ENCODE measurements at places on chromosomes 5 and 9. TPM values are rescaled to one million over a fixed set of nuclear protein-coding genes. Genes with fewer than 3 reads are reported as not detected.
A peak's percentile ranks its signal among the peaks of the same experiment; 100 is the strongest.

Gene ARHGEF37
- total RNA-seq, result 2.3 TPM

DNA sequence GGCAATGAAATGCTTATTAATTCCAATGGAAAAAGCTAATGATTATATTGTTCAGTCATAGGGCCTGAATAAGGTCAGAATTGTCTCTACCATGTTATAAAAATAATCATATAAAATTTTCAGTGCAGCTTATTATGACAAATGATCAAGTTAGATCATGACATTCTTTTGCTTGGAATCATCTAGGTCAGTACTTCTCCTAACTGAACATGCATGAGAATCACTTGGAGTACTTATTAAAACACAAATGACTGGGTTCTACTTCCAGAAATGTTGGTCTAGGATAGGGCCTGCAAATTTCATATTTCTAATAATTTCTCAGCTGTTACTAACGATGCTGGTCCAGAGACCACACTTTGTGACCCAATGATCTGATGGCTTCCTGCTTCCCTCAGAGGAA lies 806.0 kb upstream of the ZNF608 start:
- H3K27me3 ChIP-seq, result no peaks in the 10 kb centered on the region
- H3K4me1 ChIP-seq, result peaks cover 65% of the 10 kb centered on the region
- no peaks in the 10 kb centered on the region for H3K36me3 ChIP-seq
- H3K4me3 ChIP-seq, result no peak overlapping the region
- DNase-seq, result no peak
- H3K27ac ChIP-seq, result no peak overlapping the region

GRCh38 chr9:79057576-79057975 lies 514.2 kb upstream of the TLE4 start:
- H3K27me3 ChIP-seq, result no peaks in the 10 kb centered on the region
- H3K4me3 ChIP-seq, result no peak overlapping the region
- H3K27ac ChIP-seq, result no peak overlapping the region
- peaks cover 10% of the 10 kb centered on the region for H3K4me1 ChIP-seq
- H3K36me3 ChIP-seq, result peaks cover 2% of the 10 kb centered on the region

DNA sequence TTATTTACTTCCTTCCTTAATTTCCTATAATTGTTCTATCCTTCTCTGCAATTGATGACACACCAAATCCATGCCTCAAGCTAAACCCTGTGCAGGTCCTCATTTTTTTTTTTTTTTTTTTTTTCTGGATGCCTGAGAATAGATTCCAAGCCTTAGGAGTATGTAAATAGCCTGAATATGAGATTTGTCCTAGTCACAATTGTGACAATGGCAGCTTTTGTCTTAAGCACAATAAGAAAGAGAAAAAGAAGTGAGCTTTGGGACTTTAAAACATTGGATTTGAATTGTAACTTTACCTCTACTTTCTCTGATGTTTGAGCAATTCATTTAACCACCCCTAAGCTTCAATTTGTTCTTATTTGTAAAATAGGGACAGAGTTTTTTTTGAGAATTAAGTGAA lies 280.5 kb downstream of the TUSC1 start:
- DNase-seq, result no peak
- no peaks in the 10 kb centered on the region for H3K4me1 ChIP-seq
- no peak overlapping the region for H3K4me3 ChIP-seq

DNA sequence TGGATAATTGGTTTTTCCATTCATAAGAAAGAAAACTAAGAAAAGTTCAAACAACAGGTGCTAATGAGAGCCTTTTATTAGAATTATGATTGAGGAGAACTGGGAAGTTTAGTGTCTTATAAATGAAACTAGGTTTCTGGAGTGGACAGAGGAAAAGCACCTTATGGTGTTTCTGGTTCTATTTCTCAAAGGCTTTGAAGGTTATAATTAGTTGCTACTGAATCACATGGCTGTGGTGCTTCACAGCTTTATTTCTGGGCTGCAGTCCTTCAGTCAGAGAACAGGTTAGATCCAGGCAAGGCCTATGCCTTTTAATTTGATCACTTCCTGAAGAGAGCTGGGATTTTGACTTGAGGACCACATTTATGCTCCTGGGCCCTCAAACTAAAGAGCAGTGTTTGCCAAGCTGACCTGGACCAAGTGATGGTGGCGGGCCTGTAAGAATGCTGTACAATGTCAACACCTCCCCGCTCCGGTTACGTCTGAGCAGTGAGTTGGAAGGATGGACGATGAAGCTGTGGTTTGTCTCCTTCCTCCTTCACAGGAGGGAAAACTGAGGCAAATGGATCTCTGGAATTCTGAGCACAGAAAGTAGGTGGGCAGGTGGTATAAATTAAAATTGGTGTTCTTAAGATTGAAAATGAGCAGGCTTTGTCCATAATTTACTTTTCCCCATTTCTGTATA lies 56.0 kb downstream of the ZNF462 start:
- H3K4me3 ChIP-seq, result no peak overlapping the region
- no peak for DNase-seq
- H3K36me3 ChIP-seq, result peaks cover 61% of the 10 kb centered on the region
- peaks cover 79% of the 10 kb centered on the region for H3K4me1 ChIP-seq
- no peak overlapping the region for H3K27ac ChIP-seq

GRCh38 chr5:73267766-73268435 lies 94.9 kb downstream of the TMEM174 start:
- H3K4me3 ChIP-seq, result peak overlapping the region; percentile 17
- DNase-seq, result no peak
- H3K27me3 ChIP-seq, result peaks cover 72% of the 10 kb centered on the region
- H3K36me3 ChIP-seq, result no peaks in the 10 kb centered on the region
- peaks cover 24% of the 10 kb centered on the region for H3K4me1 ChIP-seq
- H3K27ac ChIP-seq, result no peak overlapping the region

DNA sequence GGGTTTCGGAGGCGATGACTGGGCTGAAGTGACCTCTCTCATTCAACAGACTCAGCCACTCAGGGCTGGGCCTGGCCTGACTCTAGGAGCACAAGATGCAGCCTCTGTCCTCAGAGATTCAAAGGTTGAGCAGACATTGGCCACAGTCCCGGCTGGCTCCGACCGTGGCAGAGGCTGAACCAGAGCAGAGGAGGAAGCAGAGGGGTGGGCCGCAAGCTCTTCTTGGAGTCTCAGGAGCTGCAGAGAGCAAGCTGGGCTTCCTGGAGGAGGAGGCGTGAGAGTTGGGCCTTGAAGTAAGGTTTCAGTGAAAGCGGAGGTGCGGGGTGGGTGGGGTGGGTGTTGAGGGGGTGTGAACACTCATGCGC lies 37.6 kb downstream of the ALG2 start:
- H3K27ac ChIP-seq, result no peak overlapping the region
- no peak for DNase-seq
- peaks cover 71% of the 10 kb centered on the region for H3K27me3 ChIP-seq
- no peaks in the 10 kb centered on the region for H3K36me3 ChIP-seq
- peaks cover 7% of the 10 kb centered on the region for H3K4me1 ChIP-seq

GRCh38 chr9:133892193-133892920 lies 99.8 kb downstream of the VAV2 start:
- H3K27me3 ChIP-seq, result no peaks in the 10 kb centered on the region
- H3K36me3 ChIP-seq, result peaks cover 6% of the 10 kb centered on the region
- no peak for DNase-seq

Gene PCDHGA6
- total RNA-seq, result 0.52 TPM

Gene TMEM215
- 0.57 TPM for total RNA-seq

DNA sequence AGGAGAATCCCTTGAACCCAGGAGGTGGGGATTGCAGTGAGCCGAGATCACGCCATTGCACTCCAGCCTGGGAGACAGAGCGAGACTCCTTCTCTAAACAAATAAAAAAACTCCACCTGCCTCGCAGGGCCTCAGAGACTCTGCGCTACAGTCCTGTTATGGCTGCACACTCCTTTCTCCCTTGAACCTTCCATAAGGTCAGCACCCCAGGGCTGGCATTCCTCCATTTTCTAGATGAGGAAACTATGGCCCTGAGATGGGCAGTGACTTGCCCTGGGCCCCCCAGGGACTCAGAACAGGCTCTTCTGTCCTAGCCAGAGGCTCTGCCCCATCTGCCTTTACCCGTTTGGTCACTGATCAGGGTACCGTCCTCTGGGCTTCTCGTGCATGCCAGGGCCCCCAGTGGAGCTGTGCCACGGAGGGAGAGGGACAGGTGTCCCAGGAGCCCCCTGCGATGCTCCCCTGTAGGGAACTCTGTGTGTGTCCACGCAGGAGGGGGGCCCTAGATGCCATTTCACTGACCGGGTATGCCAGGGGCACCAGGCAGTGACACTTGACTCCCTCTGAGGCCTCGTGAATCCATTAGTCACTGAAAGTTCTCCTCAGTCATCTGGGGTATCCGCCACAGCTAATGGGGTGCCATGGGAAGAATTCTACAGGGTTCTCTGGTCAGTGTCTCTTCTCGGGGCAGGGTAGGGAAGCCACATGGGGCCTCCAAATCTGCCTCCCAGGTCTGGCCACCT lies 16.2 kb downstream of the RALGDS start:
- peaks cover 10% of the 10 kb centered on the region for H3K36me3 ChIP-seq
- no peaks in the 10 kb centered on the region for H3K4me1 ChIP-seq
- DNase-seq, result no peak
- H3K4me3 ChIP-seq, result no peak overlapping the region
- no peaks in the 10 kb centered on the region for H3K27me3 ChIP-seq
- H3K27ac ChIP-seq, result peak overlapping the region; percentile 43

Gene MACROH2A1
- 339 TPM for total RNA-seq

GRCh38 chr5:95641741-95642220 lies 4.8 kb upstream of the RFESD start:
- no peak overlapping the region for H3K4me3 ChIP-seq
- H3K27me3 ChIP-seq, result peaks cover 2% of the 10 kb centered on the region
- H3K36me3 ChIP-seq, result no peaks in the 10 kb centered on the region
- DNase-seq, result no peak
- peaks cover 4% of the 10 kb centered on the region for H3K4me1 ChIP-seq

DNA sequence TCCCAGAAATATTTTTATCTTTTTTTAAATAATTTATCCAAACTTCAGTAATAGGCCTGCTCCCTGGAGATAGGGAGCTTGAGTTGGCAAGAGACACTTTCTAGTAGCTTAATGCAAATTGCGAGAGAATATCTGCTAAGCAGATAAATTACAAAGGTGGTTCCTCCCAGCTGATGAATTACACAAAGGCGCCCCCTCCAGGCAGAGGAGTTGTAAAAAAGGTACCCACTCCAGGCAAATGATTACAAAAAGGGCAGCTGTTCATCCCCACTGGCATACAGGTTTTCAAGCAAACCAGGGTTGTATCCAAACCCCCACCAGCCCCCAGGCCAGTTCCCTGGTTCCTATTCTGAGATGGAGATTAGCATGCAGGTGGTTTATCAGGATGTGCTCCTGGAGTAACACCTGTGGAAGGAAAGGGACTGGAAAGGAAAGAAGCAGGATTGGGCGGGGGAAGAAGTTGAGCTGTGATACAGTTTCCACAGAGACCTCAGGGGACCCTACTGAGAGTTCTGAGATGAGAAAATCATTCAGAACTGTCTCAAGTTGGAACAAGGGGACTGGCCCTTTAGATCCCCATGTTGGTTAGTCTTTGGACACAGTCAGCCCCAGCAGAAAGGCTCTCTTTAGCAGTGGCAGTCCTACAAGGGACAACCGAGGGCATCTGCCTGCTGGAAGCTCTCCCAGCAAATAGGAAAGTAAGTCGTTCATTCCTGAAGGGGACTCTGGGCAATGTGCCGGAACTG lies 25.5 kb downstream of the ESM1 start:
- H3K27ac ChIP-seq, result no peak overlapping the region
- H3K36me3 ChIP-seq, result no peaks in the 10 kb centered on the region
- no peak overlapping the region for H3K4me3 ChIP-seq
- peaks cover 12% of the 10 kb centered on the region for H3K27me3 ChIP-seq

Gene KCNN2
- total RNA-seq, result 2.7 TPM

Gene GPR151
- not detected for total RNA-seq

Measured in neural crest cell (in vitro differentiated cells).